CD4-positive, alpha-beta memory T cell (primary cell): ENCODE measurements at places on chromosomes 2 and 18. TPM values are rescaled to one million over a fixed set of nuclear protein-coding genes. Genes with fewer than 3 reads are reported as not detected.
A peak's percentile ranks its signal among the peaks of the same experiment; 100 is the strongest.

The FAM237A gene
- not detected for polyA plus RNA-seq

DNA sequence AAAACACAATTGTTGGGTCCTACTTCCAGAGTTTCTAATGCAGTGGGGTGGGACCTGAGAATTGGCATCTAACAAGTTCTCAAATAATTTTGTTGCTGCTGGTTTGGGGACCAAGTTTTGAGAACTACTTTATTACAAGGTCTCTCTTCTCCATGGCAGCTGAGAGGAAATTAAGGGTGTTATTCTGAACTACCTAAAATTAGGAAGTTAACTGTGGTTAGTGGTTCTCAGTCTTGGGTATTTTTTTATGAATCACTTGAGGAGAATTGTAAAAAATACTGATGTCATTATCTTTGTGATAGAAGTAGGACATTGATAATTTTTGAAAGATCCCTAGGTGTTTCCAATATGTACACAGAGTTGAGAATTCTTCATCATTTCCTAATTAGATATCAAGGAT is 210.2 kb downstream of the MC4R start:
- DNase-seq = no peak

- no peak for DNase-seq
Observed at GRCh38 chr2:107312240-107312639, 426.3 kb upstream of the ST6GAL2 start.

DNA sequence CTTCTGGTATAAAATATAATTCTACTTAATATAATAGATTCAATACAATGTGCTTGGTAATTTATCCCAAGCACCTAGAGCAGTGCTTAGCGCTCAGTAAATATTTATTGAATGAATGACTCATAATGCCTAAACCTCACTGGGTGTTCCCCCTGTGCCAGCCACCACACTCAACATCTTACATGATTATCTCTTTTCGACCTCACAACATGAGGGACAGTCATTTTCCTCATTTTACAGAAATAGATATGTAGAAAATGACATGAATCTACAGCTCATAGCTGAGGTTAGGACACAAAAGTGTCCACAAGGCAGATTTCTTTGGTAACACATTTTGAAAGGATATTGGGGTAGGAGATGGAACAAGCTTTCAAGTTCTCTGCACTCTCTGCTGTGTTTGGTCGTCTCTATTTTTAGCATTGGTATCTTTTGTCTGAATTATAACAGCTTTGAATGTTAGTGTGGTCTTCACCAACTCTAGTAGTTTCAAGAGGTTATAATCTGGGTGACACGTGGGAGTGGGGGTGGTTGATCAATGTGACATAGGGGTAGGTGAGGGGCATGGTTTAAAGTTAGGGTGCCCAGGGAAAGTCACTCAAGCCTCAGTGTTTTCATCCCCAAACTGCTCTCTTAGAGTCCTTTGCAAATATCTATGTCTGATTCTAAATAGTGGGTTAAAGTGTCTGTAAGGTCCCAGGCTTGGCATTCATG is 9.8 kb downstream of the MYOM1 start:
- no peak for DNase-seq

The MEX3C gene
- polyA plus RNA-seq = 10.5 TPM

GRCh38 chr18:60935041-60935910 is 398.0 kb upstream of the CDH20 start:
- DNase-seq = no peak

GRCh38 chr2:210199854-210200253 is 25.4 kb downstream of the ACADL start:
- DNase-seq = no peak

The RAPGEF4 gene
- not detected for polyA plus RNA-seq

GRCh38 chr2:237806334-237806733 is 7.8 kb downstream of the RBM44 start:
- no peak for DNase-seq

The COLEC12 gene
- polyA plus RNA-seq = not detected

DNA sequence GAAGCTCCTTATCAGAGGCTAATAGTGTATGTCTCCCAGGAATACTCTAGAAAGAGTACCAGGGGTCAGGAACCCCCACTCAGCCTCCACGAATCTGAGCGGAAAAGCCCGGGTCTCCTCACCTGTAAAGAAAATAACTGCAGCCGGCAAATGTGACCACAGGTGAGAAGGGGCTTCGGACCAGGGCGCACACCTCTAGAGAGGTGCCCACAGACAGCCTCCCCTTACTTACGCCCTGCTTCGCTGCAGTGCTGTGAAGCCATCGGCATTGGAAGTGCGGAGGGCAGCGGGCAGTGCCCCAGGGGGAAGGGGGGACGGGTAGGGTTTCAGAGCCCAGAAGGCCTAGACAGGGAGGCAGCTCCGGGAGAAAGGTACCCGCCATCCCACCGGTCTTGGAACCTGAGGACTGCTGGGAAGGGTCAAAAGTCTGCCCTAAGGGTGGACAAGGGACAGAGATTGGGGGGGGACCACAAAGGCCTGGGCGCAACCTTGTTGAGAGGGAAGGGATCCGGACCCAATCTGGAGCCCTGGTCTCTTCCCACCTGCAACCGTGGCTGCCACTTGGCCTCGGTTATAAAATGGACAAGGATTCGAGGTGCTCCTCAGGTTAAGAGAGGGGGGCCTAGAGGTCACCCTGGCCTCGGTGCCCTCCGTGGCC is 642 bp upstream of the STEAP3 start:
- no peak for DNase-seq

The DSG4 gene
- not detected for polyA plus RNA-seq

The BARD1 gene
- 5.4 TPM for polyA plus RNA-seq

DNA sequence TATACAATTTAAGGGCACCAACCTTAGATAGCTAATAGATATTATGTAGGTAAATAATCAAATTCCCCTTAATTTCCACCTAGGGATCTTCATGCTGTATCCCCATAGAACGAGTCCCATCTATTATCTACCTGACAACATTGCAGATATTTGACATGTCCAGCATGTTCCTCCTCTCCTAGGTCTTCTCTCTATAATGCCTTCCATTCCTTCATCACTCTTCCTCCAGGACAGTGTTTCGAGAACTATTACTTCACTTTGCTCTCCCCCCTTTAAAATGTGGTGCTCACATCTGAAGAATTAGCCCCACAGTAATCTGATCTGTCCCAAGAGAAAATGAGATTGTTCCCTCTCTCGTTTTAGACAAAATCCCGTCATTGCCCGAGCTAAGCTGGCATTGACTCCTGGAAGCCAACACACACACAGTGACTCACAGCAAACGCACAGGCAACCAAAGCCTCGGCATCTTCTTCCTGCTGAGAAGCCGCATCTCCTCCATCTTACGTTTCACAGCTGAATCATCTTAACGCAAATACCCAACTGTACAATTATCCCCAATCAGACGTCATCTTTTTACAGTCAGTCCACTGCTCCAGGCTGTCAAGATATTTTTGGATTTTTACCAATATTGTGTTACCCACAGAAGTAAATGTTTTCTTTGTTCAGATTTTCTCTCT is 162.9 kb upstream of the AGAP1 start:
- no peak for DNase-seq

- DNase-seq = no peak
Observed at GRCh38 chr2:233446121-233446520, 91.8 kb downstream of the DGKD start.

The IL36A gene
- 0.56 TPM for polyA plus RNA-seq

- DNase-seq = peak; percentile 34
Observed at GRCh38 chr2:42102591-42103450, 55.0 kb downstream of the PKDCC start.

The PSMA8 gene
- polyA plus RNA-seq = 1.7 TPM

The HAAO gene
- polyA plus RNA-seq = not detected

GRCh38 chr2:181937473-181937872 is 45.9 kb downstream of the ITPRID2 start:
- DNase-seq = no peak

DNA sequence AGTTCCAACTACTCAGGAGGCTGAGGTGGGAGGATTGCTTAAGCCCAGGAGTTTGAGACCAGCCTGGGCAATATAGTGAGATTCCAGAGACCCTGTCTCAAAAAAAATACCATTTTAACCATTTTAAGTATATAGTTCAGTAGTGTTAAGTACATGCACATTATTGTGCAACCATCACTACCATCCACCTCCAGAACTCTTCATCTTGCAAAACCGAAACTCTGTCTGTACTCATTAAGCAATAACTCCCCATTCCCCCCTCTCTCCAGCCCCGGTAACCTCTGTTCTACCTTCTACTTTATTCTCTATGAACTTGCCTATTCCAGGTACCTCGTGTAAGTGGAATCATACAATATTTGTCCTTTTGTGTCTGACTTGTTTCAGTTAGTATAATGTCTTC is 86.4 kb downstream of the GFPT1 start:
- DNase-seq = no peak
